ENCODE measurements at places on chromosomes 7 and 10.

GRCh38 chr7:34107276-34107675, 201.9 kb downstream of the BMPER start:
- no peak for DNase-seq

GRCh38 chr10:51524041-51524440, 175.4 kb downstream of the CSTF2T start:
- DNase-seq: no peak

DNA sequence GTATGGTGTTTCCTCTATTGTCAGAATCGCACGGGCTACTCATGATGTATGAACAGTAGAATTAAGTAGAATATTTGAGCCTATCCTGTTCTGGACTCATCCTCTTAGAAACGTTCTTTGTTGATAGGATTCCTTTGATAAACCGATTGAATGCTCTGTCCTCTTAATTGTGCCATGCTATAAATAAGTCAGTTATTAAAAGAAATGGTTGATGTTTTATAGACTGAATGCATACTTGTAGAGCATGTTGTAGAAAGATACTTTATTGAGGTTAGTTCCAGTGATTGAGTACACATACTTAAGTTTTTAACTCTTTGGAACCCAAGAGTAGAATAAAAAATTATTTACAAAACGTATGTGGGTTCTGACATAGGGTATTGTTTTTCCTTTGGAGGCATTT, 54.9 kb upstream of the HBP1 start:
- no peak for DNase-seq

GRCh38 chr10:65805993-65806392, 1119.8 kb upstream of the LRRTM3 start:
- no peak for DNase-seq

- DNase-seq: no peak
Observed at GRCh38 chr10:119289227-119289920, 82.0 kb downstream of the GRK5 start.

GRCh38 chr7:2520131-2520760, 672 bp downstream of the LFNG start:
- DNase-seq: no peak

GRCh38 chr7:110974441-110974840, 116.5 kb upstream of the LRRN3 start:
- DNase-seq: no peak

DNA sequence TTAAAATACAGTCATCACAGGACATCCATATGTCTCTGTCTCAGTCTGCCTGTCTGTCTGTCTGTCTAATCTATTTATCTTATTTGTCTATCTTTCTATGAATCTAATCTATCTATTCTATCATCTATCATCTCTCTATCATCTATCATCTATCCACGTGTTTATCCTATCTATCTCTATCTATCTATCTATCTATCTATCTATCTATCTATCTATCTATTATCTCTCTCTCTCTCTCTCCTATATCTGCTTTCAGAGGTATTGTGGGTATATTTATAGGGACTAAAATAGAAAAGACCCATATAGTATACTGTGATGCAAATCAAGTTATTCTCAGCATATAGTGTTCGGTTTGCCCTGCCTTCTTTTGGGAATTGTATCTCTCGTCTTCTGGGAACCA, 167.5 kb downstream of the VPS50 start:
- no peak for DNase-seq

- peak; percentile 9 for DNase-seq
Observed at GRCh38 chr7:29955799-29956486, 33.7 kb downstream of the SCRN1 start.

DNA sequence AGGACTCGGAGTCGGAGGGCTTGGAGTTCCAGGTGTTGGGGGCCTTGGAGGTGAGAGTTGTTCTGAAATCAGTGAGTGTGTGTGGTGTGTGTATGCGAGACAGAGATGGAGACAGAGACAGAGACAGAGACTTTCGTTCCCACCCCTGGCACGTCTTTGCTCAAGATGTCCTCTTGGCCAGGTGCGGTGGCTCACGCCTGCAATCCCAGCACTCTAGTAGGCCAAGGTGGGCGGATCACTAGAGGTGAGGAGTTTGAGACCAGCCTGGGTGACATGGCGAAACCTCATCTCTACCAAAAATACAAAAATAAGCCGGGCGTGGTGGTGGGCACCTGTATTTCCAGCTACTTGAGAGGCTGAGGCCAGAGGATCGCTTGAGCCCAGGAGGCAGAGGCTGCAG, 20.0 kb upstream of the LIMK1 start:
- DNase-seq: no peak

- peak; percentile 44 for DNase-seq
Observed at GRCh38 chr10:75401569-75402485, at the start of gene ZNF503. Gene ZNF503 (minus strand): TSS chr10:75401764. CDS start chr10:75401419, 345 bp downstream.

DNA sequence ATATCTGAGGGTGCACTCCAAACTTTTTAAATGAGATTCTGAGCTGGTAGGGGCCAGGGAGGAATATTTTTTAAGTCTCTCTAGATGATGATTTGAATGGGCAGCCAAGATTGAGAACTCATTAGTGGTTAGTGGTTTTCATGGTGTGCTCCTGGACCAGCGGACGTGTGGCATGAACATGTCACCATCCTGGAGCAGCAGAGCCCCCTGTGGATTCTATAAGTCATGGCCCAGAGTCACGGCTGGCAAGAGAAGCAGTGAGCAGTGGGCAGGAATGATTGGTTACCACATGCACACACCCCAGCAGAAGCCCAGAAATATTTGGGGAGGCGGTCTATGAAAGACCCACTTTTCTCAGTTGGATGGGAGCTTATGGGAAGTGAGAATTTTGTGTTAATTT, 21.2 kb upstream of the UCN3 start:
- DNase-seq: peak; percentile 27

GRCh38 chr10:17062955-17063484, 66.6 kb downstream of the CUBN start:
- no peak for DNase-seq

- DNase-seq: no peak
Observed at GRCh38 chr7:157521061-157521731, 184.4 kb downstream of the DNAJB6 start.

- DNase-seq: no peak
Observed at GRCh38 chr7:7408001-7408770, 127.5 kb downstream of the COL28A1 start.

DNA sequence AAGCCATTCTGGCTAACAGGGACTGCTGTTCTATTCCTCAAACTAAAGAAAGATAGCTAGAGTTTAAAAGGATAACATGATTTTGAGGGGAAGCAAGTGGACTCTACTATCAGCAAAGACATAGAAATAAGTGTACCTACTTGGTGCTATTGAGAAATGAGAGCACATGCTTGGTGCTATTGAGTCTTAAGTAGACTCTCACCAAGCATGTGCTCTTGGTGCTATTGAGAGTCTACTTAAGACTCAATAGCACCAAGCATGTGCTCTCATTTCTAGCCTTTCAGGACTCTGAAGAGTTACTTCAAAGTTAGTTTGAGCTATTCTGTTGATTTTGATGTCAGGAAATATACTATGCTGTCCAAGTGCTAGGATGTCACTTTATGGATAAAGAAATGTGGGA, 733.0 kb upstream of the ZWINT start:
- DNase-seq: no peak

DNA sequence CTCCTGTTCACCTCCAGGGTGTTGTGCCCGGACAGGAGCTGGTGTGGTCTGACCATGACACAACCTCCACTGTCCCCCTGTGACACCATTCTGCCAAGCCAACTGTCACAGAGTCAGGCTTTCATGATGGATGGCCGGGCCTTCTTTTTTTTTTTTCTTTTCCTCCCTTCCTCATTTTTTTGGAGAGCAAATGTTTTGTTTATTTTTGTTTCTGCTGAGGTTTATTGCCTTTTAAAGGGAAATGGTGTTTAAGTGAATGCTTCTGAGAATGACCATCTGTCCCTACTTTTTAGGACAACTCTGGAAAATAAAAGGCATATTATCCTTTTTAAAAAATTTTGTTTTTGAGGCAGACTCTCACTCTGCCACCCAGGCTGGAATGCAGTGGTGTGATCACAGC, 115.1 kb upstream of the NPS start:
- no peak for DNase-seq

DNA sequence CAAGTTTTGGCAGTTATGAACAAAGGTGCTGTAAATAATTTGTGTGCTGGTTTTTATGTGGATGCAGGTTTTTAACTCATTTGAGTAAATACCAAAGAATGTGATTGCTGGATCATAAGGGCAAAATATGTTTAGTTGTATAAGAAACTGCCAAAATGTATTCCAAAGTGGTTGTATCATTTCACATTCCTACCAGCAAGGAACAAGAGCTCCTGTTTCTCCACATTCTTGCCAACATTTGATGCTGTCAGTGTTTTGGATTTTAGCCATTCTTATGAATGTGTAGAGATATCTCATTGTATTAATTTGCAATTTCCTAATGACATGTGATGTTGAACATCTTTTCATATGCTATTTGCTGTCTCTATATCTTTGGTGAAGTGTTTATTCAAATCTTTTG, 207.3 kb upstream of the LRGUK start:
- DNase-seq: no peak

- peak; percentile 87 for DNase-seq
Observed at GRCh38 chr7:73888959-73889358, 28.0 kb downstream of the TMEM270 start.

Data from hematopoietic multipotent progenitor cell treated with erythropoietin and hydrocortisone succinate and interleukin-3 and kit ligand, for 8 days (in vitro differentiated cells).